ENCODE measurements at places on chromosomes 4 and X.

- no peak for DNase-seq
Measured at GRCh38 chr4:14359991-14360390, 642.3 kb upstream of the CPEB2 start.

DNA sequence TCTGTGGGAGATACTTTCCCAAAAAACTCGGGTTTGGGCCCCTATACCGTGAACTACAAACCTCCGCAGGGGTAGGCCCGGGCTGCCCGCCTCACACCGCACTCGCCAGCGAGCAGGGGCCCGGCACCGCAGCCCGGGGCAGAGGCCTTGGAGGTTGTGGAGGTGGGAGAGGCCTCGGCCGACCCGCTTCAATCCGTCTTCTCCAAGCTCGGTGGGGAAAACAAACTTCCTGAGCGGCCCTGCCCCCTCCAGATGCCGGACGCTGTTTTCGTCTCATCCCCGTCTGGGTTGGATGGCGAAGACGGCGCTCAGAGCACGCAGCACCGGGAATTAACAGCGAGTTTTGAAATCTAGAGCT is 442 bp upstream of the MCUB start:
- DNase-seq: no peak

GRCh38 chrX:128781506-128781905 is 729.3 kb upstream of the ACTRT1 start:
- DNase-seq: no peak

DNA sequence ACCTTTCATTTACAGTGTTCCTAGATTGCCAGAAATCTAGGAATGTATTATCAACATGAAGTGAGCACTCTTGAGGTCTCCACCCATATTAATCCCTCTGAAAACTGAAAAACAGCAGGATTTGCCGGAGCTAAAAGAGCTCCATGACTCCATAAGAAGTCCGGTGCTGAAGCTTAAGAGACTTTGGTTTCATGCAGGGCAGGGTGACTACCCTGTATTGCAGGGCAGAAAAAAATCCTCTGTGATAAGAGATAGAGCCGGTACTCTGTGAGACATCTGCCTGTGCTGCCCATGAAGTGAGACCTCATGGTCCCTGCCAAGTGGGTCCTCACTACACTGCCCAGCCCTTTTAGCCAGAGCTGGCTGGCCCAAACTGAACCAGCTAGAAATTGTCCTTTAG is 127.2 kb upstream of the NPY2R start:
- DNase-seq: no peak

- DNase-seq: no peak
Measured at GRCh38 chr4:149751174-149751573, 64.5 kb downstream of the IQCM start.

DNA sequence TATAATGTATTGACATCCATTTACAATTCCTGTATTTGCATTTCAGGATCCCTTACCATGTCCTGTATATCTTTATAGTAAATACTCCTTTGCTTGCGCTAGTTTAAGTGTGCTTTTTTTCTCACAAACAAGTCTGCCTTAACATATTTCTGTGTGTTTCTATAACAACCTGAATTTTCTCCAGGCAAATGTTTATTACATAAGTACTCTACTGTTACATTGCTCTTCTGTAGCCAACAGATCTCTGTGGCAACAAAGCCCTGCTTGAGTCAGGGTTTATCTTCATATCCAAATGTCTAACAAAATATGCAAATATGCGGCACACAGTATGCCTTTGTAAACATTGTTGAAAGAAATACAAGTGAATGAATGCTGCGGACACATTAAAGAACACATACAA is 625.5 kb downstream of the TLL1 start:
- DNase-seq: no peak

GRCh38 chr4:25030277-25031076 is at the start of gene LGI2:
TSS of gene LGI2 (minus strand) at chr4:25030946. CDS start at chr4:25030693, 253 bp downstream.
- DNase-seq: no peak

DNA sequence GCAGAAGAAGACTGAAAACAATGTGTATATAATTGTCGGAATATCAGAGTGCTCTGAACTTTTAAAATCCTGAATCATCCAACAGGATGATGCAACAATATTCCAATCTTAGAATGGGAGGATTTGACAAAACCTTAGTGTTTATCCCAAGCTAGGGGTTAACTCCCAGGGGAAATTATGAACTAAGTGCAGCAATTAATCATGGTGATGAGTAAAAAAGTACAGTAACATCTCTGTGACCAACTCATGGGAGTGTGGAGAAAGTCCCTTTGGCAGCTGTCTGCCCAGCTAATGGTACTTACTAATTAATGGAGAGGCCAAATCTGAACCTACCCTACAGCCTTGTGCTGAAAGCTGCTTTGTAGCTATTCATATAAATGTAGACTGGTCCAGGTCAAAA is 257.6 kb upstream of the DDX53 start:
- DNase-seq: no peak

- DNase-seq: no peak
Measured at GRCh38 chr4:156934259-156934635, 37.4 kb downstream of the PDGFC start.

- DNase-seq: no peak
Measured at GRCh38 chrX:134868771-134869495, 121.9 kb upstream of the SMIM10 start.

DNA sequence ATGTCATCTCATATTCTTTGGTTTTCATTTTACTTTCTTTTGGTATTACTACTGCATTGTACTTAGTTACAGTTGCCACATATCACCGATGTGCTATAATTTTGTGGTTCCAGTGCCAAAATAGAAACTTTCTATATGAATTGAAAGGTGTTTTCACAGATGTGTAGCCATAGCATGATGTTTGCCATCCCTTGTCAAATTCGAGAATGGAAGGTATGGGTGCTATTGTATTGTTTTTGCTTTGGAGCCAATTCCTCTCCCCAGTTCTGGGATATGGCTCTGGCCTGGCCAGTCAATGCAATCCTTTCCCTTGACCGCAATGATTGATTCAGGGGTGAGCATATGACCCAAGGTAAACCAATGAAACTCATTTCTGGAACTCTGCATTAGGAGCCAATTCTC is 86.2 kb upstream of the RPS6KA3 start:
- DNase-seq: no peak

- no peak for DNase-seq
Measured at GRCh38 chrX:63282828-63283227, 68.3 kb downstream of the SPIN4 start.

DNA sequence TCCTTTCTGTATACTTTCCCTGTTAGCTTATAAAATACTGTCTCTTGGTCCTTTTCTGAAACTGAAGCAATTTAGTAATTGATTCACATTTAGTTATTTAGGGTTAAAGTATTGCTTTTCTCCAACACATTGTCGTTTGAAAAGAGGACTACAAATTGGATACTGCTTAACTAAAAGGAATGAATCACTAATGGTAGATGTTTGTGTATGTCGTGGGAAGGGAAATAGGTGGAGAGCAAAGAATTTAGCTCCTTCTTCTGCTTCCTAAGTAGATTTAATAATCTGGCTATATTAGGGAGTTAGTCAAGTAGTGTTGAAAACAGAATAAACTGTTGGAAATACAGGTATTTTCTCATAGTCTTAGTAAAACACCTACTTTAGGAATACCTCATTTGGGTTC is 27.9 kb downstream of the SLAIN2 start:
- no peak for DNase-seq

DNA sequence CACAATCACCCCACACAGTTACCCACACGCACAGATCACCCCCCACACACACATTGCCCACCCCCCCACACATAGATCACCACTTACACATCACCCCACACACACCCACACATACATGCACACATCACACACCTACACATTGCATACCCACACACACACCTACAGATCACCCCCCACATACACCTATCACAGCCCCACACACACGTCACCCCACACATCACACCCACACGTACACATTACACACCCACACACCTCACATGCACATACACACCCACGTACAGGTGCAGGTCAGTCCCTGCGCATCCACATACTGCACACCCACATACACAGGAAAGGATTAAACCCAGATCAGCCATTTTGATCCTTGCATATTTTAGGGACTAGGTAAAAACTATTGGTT is 15.3 kb upstream of the TADA2B start:
- DNase-seq: no peak

DNA sequence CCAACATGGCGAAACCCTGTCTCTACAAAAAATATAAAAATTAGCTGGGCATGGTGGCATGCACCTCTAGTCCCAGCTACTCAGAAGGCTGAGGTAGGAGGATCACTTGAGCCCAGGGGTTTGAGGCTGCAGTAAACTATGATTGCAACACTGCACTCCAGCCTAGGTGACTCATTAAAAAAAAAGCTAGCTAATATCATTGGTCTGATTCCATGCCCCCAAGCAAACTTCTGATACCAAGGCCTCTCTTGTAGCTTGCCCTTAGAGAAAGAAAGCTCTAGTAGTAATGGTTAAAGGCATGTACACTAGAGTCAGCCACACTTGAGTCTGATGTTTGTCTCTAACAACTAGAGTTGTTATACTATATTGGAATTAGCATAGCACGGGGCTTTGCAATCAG is 32.6 kb upstream of the PHF8 start:
- no peak for DNase-seq

GRCh38 chr4:48832571-48832970 is 1.7 kb downstream of the OCIAD1 start:
- DNase-seq: no peak

DNA sequence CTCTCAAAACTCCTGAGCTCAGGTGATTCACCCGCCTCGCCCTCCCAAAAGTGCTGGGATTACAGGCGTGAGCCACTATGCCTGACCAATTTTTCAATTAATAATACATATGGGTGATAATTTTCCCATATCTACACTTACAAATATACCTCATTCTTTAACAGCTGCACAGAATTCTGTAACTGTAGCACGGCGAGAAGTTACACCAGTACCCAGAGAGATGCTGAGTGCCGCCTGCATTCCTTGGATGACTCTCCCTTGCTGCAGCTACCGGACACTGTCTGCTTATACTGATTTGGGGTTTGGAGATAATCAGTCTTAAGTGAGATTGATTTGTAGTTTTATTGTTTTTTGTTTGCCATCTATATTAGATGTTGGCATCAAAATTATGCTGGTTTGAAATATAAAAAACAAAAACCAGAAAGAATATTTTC is 5.8 kb downstream of the TIFA start:
- DNase-seq: no peak

- DNase-seq: no peak
Measured at GRCh38 chr4:152972821-152973628, 36.9 kb downstream of the FHDC1 start.

DNA sequence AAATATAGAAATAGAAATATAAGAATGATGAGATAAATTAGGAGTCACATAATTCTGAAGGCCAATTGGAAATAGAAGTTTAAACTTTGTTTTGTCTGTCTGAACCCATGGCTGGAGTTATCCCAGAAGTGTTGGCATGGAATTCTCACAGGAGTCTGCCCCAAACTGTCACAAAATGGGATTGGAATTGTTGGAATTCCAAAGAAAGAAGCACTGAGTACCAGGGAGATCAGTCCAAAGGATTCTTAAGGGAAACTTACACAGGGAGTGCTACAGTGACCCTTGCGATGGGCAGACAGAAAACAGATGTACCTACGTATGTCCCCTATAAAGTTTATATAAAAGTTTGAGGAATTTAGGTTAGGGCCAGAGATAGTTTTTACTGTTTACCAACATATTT is 1607.7 kb downstream of the ARAP2 start:
- DNase-seq: no peak

GRCh38 chr4:178693816-178694215 is 1251.6 kb upstream of the AGA start:
- no peak for DNase-seq

All from breast epithelium (tissue), 4 donors.